ENCODE measurements at places on chromosomes 7 and 10.

- peak; percentile 10 for DNase-seq
These were observed 462.8 kb upstream of the ZWINT start for GRCh38 chr10:56823849-56824248.

- no peak for DNase-seq
These were observed 75.3 kb upstream of the GDF10 start for GRCh38 chr10:47224546-47225218.

DNA sequence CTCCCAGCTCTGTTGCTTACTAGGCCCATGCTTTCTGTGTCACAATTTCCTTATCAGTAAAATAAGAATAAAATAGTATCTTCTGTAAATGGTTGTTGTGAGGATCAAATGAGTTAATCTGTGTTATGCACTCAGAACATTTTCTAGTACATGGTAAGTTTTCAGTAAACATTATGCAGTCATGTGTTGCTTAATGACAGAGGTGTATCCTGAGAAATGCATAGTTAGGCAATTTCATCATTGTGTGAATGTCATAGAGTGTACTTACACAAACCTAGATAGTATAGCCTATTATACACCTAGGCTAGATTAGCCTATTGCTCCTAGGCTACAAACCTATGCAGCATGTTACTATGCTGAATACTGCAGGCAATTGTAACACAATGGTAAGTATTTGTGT lies 4.4 kb downstream of the PTTG1IP2 start:
- no peak for DNase-seq

GRCh38 chr7:9890092-9890491 lies 1083.6 kb upstream of the PHF14 start:
- no peak for DNase-seq

GRCh38 chr7:93231259-93231658 lies 907 bp upstream of the VPS50 start:
- no peak for DNase-seq

DNA sequence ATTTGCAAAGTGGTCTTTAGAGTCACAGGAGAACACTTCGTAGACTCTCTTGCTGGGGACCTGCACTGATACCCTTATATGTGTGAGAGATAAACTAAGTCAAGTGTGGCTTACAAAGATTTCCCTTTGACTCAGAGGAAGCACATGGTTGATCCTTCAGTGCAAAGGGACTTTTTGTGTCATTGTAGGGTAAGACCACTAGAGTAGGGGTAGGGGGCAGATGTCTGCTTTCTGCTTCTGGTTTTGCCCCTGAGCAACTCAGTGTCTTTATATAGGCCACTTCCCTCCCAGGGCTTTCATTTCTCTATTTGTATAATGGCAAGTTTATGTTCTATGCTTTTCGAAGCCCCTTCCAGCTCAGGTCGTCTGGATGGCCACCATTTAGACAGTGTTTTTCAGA lies 281.7 kb downstream of the SORCS3 start:
- no peak for DNase-seq

DNA sequence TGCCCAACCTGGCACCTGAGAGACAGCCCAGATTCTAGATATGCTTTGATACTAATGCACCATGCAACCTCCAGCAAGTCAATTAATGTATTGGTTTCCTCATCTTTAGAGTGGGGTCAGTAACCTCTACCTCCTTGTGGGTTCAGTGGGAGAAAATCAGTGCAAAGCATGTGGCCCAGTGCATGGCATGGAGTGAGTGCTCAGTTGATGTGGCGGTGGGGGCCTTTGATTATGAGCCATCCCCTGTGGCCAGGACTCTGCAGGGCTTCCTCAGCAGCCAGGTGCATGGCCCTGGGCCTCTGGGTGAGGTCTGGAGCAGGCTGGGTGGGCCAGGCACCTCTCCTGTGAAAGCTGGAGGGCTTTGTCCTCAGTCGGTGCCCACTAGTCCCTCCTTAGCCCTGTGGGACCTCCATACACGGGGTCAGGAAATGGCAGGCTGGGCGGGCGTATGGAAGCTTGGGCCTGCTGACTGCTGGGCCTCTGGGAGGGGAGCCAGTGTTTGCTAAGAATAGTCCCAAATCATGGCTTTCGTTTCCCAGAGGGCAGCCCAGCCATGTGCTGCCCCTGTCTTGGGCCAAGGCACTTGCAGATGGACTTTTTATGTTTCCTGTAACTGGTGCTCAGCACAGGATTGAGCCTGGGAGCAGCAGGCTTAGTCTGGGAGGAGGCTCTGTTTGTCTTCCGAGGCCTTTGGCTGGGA lies 3.4 kb downstream of the PALD1 start:
- no peak for DNase-seq

DNA sequence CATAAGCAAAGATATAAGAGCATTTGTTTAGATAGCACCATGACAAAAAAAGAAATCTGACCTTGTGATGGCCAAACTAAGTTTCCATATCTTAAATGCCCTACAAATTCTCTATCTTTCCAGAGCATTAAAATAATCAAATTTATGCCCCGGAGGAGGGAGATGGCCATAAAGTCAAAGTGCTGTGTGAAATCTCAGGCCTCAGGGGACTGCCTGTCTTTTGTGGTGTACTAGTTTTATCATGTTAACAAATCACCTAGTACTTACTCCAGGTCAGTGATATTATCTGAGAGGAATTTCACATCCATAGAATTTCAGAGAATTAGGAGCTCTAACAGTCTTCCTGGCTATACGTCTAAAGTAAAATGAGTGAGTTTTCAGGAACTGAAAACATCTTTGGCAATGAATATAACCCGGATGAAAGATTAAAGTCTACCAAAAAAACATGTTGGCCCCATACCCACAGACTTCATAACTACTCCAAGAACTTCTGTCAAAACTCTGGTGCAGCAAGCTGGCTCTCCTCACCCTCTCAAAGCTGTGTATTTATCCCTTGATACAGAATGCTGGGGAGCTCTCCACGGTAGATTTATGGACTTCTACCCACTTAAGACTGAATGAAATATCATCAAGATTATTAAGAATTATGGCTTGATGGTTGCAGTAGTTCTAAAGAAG lies 682.8 kb downstream of the SORCS1 start:
- DNase-seq, result no peak

DNA sequence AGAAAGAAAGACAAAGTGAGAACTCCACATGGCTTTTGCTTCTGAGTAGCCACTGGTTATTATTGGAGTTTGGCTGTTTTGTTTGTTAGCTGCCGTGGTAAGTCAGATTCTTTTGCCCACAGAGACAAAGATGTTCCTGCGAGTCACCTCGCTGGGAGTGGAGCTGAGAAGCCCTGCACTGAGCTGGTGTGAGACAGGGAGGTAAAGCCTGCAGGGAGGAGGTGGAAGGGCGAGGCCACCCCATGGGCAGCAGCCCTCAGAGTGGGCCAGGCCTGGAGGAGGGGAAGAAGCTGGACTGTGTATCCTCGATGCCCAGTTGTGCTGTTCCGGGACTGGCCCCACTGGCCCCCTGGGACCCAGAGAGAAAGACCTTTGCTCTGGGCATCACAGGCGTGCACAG lies 14.3 kb upstream of the NOM1 start:
- no peak for DNase-seq

- DNase-seq, result no peak
These were observed 34.4 kb downstream of the UBTD1 start for GRCh38 chr10:97532935-97533671.

Measured in urothelium cell line (cell line).